ENCODE measurements at places on chromosomes 3 and 15. TPM values are rescaled to one million over a fixed set of nuclear protein-coding genes. Genes with fewer than 3 reads are reported as not detected.

The WDR5B gene
- total RNA-seq: 3.7 TPM

The KLHL24 gene
- 16.1 TPM for total RNA-seq

The GRK7 gene
- total RNA-seq: not detected

The LYZL4 gene
- total RNA-seq: not detected

The GOLGA8M gene
- not detected for total RNA-seq

The CXCR6 gene
- total RNA-seq: not detected

The APOD gene
- total RNA-seq: 1.0 TPM

The IL17RD gene
- 2.0 TPM for total RNA-seq

The ACAD11 gene
- 19.5 TPM for total RNA-seq

The SLC12A1 gene
- not detected for total RNA-seq

The TAMM41 gene
- 12.3 TPM for total RNA-seq

The DISP2 gene
- 0.30 TPM for total RNA-seq

The ALDH1A2 gene
- 0.84 TPM for total RNA-seq

The KCNAB1 gene
- total RNA-seq: not detected

The ASTE1 gene
- total RNA-seq: 4.8 TPM

The RNU6-1 gene
- total RNA-seq: not detected

The ACVR2B gene
- 1.5 TPM for total RNA-seq

The DNAH12 gene
- total RNA-seq: not detected

The CRABP1 gene
- not detected for total RNA-seq

The SNX22 gene
- total RNA-seq: under 0.01 TPM

The RTP1 gene
- total RNA-seq: not detected

The BSN gene
- 0.17 TPM for total RNA-seq

The ZNF501 gene
- total RNA-seq: 2.2 TPM

The POLQ gene
- total RNA-seq: 4.7 TPM

The ACOX2 gene
- 6.4 TPM for total RNA-seq

The FOXL2 gene
- under 0.01 TPM for total RNA-seq

The SLC2A2 gene
- total RNA-seq: not detected

The CYP11A1 gene
- 0.84 TPM for total RNA-seq

The ARL13B gene
- total RNA-seq: 5.7 TPM

The FBXO40 gene
- not detected for total RNA-seq

The CCR3 gene
- not detected for total RNA-seq

The GATA2 gene
- total RNA-seq: 2.8 TPM

The LCTL gene
- total RNA-seq: 0.74 TPM

The EXD1 gene
- total RNA-seq: not detected

The CLRN1 gene
- not detected for total RNA-seq

The GOLGA6A gene
- total RNA-seq: not detected

The FETUB gene
- total RNA-seq: not detected

The PLSCR5 gene
- not detected for total RNA-seq

The FGD5 gene
- total RNA-seq: under 0.01 TPM

The ULK3 gene
- 14.5 TPM for total RNA-seq

The CPN2 gene
- not detected for total RNA-seq

The SLC22A13 gene
- total RNA-seq: not detected

The UROC1 gene
- not detected for total RNA-seq

The EAF2 gene
- total RNA-seq: 1.5 TPM

The SMCO1 gene
- 0.34 TPM for total RNA-seq

The UCN2 gene
- 1.9 TPM for total RNA-seq

The SLC49A4 gene
- total RNA-seq: 12.5 TPM

The CSPG4 gene
- total RNA-seq: 72.4 TPM

The KNSTRN gene
- total RNA-seq: 77.2 TPM

The BOC gene
- total RNA-seq: 1.0 TPM

The GDPGP1 gene
- 4.2 TPM for total RNA-seq

The UBE2E1 gene
- 82.2 TPM for total RNA-seq
